CD8-positive, alpha-beta T cell (primary cell): ENCODE measurements at places on chromosomes 12 and 14.

DNA sequence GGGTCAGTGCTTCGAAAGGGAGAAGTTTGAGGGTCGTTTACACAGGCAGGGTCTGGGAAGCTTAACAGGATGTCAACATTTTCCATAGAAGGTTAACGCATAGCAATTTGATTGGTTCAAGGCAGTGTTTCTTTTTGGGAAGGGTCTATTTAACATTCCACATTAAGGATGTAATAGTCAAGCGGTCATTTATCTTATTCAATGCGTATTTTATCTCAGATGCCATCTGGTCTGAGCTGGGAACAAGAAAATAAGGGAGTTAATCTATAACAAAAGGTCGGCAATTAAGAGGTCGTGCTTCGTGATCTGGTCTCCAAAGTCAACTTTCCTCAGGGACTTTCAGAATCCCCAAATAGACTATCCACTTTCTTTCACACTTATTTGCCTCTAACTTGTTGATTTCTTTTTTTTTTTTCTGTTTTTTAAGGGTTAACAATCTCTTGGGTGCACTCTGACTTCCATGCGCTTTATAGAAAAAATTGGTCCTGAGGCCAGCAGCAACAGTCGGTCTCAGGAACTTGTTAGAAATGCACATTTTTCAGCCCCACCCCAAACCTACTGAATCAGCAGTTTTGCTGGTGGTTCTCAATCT lies 550 bp upstream of the RESF1 start:
- no peak for DNase-seq

GRCh38 chr14:52079239-52079959 lies 10.5 kb upstream of the NID2 start:
- no peak for DNase-seq

DNA sequence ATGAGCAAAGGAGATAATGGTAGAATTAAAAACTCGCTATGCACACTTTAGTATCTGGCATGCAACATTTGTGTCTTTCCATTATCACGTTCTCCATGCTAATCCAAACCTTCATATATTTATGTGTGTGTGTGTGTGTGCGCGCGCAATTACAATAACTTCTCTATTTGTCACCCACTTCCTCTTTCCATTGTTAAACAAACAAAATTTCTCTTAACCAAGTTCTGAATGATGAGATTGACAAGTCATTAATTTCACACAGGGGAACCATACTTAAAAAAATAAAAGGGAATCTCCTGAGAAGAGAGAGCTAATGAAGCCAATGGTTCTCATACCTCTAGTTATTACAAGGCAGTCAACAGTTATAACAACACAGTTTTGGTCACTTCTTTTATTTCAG lies 575.9 kb upstream of the MDGA2 start:
- no peak for DNase-seq

GRCh38 chr12:630656-631632 lies 32.3 kb downstream of the NINJ2 start:
- DNase-seq: peak; percentile 62

- no peak for DNase-seq
These were observed 5.4 kb upstream of the BCAT1 start for GRCh38 chr12:24954261-24954660.

GRCh38 chr12:107355004-107355565 lies 261.7 kb upstream of the CRY1 start:
- no peak for DNase-seq

DNA sequence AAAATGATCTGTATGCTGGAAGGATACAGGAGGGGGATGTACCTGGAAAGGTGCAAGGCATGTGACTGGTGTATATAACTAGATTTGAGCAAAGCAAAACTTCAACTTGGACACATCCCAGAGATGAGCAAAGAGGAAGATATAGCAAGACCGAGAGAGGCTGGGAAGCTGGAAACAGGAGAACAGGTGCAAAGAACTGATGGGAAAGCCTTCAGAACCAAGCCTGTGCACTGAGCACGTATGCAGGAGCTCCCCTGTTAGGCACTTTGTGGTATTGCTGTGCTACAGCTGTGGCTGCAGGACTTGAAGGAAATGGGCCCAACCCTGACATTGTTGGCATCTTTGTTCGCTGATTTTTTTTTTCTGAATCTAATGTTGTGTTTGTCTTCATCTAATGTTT lies 120.7 kb upstream of the PWP1 start:
- DNase-seq: peak; percentile 45

DNA sequence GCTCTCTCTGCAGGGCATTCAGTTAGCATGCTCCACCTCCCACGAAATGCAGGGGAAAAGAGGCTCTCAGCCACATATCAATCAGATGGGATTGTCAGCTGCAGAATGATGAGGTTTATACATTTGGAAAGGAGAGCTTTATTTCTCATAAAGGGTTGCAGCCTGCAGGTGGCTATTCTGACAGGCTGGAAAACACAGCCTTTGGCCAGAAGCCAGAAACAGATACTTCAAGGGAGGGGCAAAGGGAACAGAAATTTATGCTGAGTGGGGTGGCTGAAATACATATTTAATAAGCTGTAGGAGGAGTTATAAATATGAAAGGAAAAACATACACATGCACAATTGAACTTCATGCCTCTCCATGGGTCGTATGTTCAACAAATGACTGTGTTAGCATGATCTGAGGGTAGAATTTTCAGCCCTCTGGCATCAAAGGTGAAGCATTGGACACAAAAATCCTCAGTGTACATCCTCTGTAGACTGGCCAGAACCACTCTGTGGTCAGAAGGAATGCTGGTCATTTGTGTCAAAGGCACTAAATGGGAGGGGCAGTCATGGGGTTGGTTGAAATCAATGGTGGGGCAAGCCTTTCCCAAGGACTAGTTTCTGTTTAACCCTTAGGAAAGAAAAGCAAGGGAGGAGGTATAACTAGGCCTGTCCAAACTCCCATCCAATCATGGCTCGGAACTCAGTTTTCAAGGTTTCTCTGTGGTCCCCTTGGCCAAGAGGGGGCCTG lies 62.4 kb downstream of the TMX1 start:
- DNase-seq: no peak

DNA sequence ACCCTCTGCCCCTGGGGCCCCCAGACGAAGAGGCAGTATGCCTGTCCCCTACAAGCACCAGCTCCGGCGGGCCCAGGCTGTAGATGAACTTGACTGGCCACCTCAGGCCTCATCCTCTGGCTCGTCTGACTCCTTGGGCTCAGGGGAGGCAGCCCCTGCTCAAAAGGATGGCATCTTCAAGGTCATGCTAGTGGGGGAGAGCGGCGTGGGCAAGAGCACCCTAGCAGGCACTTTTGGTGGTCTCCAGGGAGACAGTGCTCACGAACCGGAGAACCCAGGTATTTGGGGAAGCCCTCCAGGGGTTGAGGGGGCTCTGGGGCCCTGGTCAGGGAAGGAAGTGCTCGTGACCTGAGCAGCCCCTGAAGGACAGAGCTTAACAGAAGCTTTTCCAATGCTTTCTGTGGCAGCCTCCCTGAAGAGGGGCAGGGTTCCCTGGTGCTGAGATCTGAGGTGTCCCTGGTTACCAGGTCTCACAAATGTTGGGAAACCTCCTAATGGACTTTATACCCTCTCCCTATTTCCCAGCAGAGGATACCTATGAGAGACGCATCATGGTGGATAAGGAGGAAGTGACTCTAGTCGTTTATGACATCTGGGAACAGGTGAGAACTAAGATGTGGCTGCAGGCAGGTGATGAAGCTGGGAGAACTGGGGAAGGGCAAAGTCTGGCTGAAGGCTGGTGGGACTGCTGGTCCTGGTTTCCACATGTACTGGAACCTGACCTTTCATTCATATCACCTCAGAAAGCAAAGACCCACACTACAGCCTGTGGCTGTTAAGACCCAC lies 1.9 kb downstream of the REM2 start:
- no peak for DNase-seq

DNA sequence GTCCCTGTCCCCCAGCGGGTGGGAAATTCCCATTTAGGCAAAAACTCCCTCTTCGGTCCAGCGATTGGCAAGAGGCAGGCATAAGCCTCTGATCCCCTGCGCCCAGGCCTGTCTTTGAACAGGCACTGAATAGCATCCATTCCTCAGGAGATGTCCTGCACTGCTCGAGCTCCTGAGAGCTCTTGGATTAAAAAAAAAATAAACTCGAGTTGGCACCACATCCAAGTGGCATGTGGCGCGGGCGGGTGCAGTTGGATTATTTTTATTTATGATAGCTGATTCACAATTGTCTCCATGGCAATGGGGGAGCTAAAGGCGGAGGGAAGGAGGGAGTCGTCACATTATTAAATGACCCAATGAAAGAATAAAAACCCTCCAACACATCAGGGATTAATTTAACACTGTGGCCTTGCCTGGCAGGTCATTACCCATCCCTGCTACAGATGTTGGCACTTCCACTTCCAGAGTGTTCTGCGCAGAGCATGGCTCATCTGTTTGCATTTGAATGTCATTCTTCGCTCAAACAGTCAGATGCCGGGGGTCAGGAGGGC lies 207.2 kb downstream of the AACS start:
- DNase-seq: no peak

- no peak for DNase-seq
These were observed 599 bp downstream of the PAPLN start for GRCh38 chr14:73237786-73238423.

DNA sequence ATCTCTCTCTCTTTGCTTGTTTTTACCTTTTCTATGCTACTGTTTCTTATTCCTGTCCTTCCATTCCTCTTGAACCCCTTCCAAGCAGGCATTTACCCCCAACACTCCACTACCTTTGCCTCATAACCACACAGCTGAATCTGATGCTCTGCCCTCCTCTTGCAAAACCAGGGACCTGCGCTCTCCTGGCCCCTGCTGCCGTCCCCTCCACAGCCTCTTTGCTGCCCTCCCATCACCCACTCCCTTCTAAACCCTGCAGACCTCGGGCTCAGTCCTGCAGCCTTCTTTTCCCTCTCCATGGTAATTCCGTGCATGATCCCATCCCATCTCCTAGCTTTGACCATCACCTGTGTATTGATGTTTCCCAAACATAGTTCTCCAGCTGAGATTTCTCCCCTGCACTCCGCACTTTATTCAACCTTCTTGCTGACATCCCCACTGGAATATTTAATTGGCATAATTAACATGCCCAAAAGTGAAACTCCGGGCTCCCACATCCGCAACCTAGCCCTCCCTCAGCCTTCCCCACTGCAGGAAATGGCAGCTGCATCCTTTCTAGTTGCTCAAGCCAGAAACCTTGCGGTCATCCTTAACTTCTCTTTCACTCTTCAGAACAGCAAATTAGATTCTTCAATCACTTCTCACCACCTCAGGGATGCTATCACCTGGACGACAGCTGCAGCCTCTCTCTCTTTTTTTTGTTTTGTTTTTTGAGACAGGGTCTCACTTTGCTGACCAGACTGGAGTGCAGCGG lies 16.0 kb downstream of the FIGNL2 start:
- DNase-seq: no peak

DNA sequence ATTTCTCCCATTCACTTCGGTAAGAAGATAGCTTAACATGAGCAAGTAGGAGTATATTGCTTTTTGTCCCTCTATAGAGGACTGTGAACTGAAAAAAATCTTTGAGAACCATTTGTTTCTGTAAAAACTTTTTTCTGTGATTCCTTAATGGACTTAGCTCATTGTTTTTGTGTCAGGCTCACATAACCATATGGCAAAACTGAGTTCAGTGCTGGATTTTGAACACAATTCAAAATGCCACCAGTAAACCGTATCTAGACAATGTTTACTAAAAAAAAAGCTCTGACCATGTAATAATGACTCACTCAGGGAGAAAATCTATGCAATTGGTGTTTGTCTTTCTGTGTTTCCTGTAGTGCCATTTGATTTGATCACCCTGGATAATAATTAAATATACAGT lies 5.2 kb downstream of the TRHDE start:
- DNase-seq: no peak

- DNase-seq: peak; percentile 62
These were observed 792 bp upstream of the CHD4 start for GRCh38 chr12:6607751-6608591.

DNA sequence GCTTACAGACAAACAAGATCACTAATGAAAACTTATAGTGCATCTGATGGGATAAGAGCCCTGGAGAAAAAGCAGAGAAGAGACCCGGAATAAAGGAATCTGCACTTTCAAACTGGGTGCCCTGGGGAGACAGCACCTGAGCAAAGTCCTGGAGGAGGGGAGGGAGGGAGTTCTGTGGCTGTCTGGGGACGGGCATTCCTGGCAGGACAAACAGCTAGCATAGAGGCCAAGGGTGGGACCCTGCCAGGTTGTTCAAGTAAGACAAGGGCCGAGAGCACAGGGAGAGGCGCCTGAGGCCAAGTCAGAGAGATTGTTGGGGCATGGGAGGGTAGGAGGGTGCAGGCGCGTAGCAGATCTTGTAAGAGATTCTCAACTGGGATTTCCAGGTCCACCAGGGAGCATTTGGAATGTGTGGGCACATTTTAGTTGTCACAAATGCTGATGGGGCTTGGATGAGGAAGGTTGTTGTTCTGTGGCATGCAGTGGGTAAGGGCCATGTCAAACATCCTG lies 14.2 kb downstream of the IQSEC3 start:
- DNase-seq: no peak

GRCh38 chr12:52137746-52138145 lies 54.1 kb downstream of the KRT80 start:
- no peak for DNase-seq

GRCh38 chr14:56199095-56199981 lies 81.1 kb downstream of the PELI2 start:
- no peak for DNase-seq
